ENCODE measurements at places on chromosomes 7 and 10.

DNA sequence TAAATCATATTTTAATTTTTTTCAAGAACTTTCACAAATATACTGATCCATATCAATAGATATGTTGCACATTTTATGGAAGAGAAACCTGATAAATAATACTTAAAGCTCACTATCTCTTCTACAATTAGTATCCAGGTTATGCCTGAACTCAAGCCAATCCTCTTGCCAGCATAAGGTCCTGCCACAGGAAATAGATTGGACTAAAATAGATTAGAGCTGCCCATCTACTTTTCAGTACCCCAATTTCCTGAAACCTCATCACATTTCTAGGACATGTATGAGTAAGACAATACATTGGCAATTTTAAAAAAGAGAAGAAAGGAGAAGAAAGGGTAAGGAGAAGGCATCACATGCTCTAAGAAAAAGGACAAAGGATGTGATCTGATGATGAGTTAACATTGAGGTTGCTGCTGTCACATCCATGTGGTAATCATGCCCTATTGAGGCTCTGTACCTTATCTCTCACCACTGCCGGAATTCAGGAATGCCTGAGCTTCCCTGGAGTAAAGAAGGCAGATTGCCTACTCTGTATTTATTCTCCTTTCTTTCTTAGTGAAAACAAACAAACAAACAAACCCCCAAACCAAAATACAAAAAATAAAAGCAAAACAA is 199.7 kb downstream of the ANK3 start:
- no peak for DNase-seq

- DNase-seq, result no peak
These were observed 343.9 kb downstream of the BMPER start for GRCh38 chr7:34249192-34249591.

- no peak for DNase-seq
These were observed 95.0 kb downstream of the GRB10 start for GRCh38 chr7:50687575-50688225.

- DNase-seq, result no peak
These were observed 291.3 kb upstream of the ZMIZ1 start for GRCh38 chr10:78777466-78777865.

- no peak for DNase-seq
These were observed 17.1 kb downstream of the CPA5 start for GRCh38 chr7:130361681-130362080.

GRCh38 chr10:86636311-86636710 is 18.0 kb upstream of the OPN4 start:
- DNase-seq, result no peak

DNA sequence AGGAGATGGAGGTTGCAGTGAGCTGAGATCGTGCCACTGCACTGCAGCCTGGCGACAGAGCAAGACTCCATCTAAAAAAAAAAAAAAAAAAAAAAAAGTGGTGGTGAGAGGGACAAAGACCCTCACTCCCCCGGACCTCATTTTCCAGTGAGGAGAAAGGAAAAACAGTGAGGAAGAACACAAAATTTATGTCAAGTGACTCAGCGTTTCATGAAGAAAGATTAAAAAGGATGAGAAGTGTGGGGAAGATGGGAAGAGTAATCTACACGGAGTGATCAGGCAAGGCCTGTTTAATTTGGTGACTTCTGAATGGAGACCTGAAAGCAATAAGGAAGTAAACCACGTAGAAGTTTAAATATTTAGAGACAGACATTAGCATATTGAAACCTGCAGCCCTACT is 7.0 kb downstream of the NUDT5 start:
- DNase-seq, result no peak

DNA sequence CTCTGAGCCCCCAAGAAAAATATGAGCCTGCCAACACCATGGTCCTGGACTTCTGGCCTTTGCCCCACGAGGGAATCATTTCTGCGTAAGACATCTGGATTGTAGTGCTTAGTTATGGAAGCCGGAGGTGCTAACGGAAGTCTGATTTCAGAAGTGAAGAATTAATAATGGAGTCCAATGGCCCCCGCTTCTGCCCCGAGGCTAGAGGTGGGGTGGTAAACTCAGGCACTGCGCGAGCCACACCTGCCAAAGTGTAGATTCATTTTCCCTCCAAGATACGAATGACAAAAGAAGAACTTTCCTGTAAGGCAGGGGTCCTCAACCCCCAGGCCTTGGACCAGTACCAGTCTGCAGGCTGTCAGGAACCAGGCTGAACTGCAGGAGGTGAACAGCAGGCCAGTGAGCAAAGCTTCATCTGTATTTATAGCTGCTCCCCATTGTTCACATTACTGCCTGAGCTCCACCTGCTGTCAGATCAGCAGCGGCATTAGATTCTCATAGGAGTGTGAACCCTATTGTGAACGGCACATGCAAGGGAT is 22.3 kb downstream of the CNPY1 start:
- no peak for DNase-seq

- no peak for DNase-seq
These were observed 967.1 kb downstream of the PCDH15 start for GRCh38 chr10:53833908-53834307.

GRCh38 chr10:62625484-62625883 is 179.0 kb upstream of the ADO start:
- no peak for DNase-seq

DNA sequence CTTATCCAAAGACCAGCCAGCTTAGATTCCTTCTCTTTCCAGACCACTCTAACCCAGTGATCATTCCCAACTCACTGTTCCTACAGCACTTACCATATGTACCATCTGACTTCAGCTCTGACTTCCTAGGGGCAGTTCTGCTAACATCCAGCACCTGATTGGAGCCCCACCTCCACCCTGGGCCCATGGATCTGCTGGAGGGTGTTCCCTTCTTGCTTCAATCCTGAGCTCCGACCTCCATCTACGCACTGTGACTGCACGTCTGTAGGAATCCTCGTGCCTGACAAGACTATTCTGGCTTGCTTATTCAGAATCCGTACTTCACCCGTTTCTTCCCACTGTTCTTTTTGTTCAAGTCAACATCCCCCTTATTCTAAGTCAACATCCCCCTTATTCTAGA is 57.6 kb downstream of the HIPK2 start:
- DNase-seq, result no peak

DNA sequence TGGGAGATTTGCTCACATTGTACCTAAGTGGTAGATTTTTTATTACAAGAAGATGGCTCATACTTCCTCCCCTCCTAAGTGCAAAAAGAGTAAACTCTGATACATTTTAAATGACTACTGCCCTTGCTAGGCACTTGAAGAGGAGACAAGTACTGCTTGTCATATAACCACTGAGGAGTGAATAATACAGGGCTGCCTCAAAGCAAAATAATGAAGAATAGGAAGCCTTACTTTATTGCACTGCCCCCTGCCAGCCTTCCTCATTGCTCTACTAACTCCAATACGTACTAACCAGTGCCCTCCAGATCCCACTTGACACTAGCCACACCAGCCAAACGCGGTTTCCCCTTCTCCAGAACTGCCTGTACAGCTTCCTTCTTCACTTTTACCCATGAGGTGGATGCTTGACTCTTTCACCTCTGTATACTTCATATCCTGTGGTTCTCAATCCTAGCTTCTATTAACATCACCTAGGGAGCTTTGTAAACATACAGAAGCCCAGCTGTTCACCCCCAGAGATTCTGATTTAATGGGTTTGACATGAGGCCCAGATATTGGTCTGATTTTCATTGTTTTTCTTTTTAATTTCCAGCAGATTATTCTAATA is 11.7 kb upstream of the MTERF1 start:
- DNase-seq, result peak; percentile 19

DNA sequence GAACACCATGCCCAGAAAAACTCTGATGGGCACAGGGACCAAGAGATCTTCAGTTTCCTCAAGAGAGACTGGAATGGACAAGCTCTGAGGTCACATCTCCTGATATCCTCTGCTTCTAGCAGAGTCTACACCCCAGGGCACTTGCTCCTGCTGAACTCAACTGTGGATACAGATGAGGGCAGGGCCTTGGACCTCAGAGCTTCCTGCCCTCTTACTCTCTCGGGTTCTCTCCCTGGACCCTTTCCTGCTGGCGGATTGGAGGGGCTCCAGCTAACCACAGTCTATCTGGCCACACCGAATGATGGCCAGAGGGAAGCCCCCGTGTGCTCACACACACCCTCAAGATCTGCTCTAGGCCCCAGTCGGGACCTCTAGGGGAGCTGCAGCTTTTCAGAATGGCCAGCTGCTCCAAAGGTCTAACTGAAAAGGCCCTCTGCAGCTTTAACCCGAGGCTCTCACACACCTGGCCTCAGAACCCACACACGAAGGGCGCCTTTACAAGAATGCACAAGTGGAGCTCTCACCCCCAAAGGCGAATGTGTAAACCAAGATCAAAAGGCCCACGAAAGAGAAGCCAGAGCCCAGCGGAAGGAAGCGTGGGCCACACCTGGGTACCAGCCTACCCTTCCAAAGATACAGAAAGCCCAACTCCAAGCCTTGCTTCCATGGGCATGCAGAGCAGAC is 65.5 kb downstream of the FAM53B start:
- DNase-seq, result no peak

DNA sequence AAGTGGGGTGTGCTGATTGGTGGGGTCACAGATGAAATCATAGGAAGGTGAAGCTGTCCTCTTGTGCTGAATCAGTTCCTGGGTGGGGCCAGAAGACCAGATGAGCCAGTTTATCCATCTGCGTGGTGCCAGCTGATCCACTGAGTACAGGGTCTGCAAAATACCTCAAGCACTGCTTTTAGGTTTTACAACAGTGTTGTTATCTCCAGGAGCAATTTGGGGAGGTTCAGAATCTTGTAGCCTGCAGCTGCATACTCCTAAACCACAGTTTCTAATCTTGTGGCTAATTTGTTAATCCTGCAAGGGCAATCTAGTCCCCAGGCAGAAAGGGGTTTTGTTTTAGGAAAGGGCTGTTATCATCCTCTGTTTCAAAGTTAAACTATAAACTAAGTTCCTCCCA is 17.0 kb upstream of the IFRD1 start:
- no peak for DNase-seq

- no peak for DNase-seq
These were observed 88.1 kb downstream of the TCF7L2 start for GRCh38 chr10:113038183-113038582.

- no peak for DNase-seq
These were observed 37.1 kb downstream of the COL26A1 start for GRCh38 chr7:101399759-101400158.

- no peak for DNase-seq
These were observed 773.2 kb upstream of the LRRN3 start for GRCh38 chr7:110317541-110318265.

DNA sequence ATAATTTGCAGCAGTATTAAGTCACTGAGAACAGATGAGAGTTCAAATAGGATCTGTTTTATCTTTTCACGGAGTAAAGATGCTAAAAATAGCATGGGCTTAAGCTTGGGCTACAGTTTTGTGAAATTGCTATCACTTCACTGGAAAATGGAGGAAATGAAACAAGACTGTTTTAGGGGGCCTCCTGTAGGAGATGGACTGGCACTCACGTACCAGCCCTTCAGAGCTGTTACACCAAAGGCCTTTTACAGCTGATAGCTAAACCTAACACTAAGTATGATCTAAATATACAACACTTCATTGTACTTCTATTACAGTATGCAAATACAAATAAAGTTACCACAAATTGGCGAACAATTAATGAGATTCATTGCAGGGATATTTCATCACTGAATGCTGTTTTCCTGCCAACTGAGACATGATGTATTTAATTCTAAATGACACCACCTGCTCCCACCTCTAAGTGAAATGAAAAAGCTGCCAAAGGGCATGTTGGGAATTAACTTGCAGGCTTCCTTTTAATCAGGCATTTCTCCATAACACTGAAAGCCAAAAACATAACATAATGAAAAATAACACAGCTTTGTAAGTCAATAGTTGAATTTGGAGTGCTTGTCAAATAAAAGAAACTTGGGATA is 304.5 kb upstream of the LRRN3 start:
- DNase-seq, result peak; percentile 18

- DNase-seq, result no peak
These were observed 380.1 kb downstream of the HPSE2 start for GRCh38 chr10:98855403-98856189.

- DNase-seq, result no peak
These were observed 69.7 kb downstream of the VCL start for GRCh38 chr10:74067373-74068352.

GRCh38 chr10:71837098-71837827 is 13.8 kb downstream of the PSAP start:
- peak; percentile 63 for DNase-seq

GRCh38 chr10:121063744-121064143 is 212.6 kb downstream of the WDR11 start:
- no peak for DNase-seq

- no peak for DNase-seq
These were observed 6.8 kb upstream of the LRRC4 start for GRCh38 chr7:128037880-128038619.

DNA sequence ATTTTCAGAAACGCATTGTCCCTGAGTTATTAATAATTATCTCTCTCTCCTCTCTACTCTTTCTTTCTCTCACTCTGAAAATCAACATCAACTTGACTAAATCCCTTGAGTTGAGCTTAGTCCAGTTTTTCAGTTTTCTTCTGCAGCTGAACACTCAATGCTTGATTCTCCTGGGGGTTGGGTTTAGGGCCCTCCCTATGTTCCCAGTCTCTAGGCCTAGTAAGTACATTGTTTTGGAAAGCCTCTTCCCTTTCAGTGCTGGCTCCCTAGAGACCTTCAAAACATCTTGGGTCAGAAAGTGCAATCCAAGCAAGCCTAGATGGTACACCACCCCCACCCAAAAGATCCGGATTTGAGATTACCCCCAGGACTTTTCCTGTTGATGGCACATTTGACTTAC is 488.5 kb downstream of the LRMDA start:
- no peak for DNase-seq
